Stimulated activated naive CD8-positive, alpha-beta T cell treated with anti-CD3 and anti-CD28 coated beads, Interleukin-15, amount 100 ng/mL, for 72 hours (primary cell): ENCODE measurements at places on chromosomes 4 and X.
A peak's percentile ranks its signal among the peaks of the same experiment; 100 is the strongest.

- DNase-seq: no peak
Measured at GRCh38 chr4:41156574-41156973, 57.8 kb downstream of the APBB2 start.

DNA sequence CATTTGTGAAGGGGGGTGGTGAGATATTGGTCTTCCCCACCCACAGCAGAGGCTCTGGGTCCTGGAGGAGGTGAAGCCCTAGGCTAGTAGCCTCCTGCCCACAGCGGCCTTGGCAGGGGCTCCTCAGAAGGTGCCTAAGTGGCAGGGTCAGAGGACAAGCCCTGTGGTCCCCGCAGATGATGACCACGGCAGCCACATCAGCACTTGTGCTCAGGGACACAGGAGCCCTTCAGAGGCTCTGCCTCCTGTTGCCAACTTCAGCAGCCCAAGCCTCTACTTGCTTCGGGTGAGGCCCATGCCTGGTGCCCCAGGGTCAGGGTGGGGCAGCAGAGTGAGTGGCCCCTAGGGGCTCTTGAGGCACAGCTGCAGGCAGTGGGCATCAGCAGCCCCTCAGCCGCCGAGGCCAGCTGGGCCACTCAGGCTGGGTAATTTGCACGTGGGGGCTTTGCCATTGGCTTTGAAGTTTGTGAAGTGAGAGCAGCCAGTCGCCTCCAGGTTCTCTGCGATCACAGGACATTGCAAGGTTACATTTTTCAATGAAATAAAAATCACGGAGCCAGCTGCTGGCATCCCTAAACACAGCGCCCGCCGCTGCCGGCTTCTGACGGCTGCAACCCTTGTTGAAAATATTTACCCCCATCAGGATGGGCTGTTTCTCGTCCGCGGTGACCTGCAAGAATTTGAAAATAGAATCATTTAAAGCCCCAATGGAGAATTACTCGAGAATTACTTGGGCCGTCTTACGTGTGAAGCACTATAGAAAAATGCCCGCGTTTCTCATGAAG, 108.5 kb downstream of the HMX1 start:
- no peak for DNase-seq

DNA sequence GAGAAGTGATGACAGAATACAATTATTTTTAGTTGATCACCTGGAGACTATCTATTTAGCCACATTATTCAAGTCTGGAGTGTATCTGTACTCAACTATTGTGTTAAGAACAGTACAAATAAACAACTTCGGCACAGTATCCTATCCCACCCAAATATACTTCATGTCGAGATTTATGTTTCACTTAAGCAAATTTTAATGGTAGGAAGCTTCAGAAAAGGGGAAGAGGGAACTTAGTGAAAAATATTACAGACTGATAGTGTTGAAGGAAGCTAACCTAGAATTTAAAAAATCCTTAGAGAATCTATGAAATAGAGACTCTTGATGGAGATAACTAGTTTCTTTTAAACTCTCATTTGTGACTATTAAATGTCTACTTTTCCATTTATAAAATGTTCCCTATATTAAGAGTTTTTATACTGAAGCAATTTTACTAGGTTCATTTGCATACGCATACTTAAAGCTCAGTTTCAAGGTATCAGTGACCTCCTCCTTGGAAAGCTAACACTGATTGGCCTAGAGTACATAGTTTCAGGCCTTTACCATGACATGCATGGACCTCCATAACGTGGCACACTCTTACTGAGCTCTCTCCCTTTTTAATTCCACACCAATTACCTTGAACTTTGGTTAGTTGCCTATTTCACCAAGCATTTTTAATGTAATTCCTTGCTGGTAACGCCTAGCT, 197.7 kb downstream of the CAMK2D start:
- no peak for DNase-seq

GRCh38 chr4:6889101-6889735, 20.4 kb upstream of the TBC1D14 start:
- DNase-seq: no peak

- DNase-seq: no peak
Measured at GRCh38 chrX:130770615-130771014, 132.4 kb downstream of the ENOX2 start.

DNA sequence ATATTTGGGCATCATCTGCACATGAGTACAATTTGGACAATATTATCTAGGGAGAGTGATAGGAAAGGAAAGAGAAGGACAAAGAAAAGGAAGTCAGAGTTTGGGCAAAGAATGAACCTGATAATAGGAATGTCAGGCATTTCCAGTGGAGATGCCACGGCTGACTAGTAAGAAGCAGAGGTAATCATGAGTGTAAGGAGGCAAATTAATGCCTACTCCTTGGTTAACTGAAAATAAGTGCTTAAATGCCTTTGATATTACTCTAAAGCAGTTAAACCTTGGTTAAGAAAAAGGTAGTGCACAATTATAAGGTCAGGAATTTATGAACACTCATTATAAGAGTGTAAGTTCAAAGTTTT, 99.2 kb upstream of the DDIT4L start:
- DNase-seq: no peak

GRCh38 chrX:32137525-32137924, 1065.7 kb upstream of the FTHL17 start:
- no peak for DNase-seq

- no peak for DNase-seq
Measured at GRCh38 chr4:144575181-144575580, 70.8 kb upstream of the HHIP start.

DNA sequence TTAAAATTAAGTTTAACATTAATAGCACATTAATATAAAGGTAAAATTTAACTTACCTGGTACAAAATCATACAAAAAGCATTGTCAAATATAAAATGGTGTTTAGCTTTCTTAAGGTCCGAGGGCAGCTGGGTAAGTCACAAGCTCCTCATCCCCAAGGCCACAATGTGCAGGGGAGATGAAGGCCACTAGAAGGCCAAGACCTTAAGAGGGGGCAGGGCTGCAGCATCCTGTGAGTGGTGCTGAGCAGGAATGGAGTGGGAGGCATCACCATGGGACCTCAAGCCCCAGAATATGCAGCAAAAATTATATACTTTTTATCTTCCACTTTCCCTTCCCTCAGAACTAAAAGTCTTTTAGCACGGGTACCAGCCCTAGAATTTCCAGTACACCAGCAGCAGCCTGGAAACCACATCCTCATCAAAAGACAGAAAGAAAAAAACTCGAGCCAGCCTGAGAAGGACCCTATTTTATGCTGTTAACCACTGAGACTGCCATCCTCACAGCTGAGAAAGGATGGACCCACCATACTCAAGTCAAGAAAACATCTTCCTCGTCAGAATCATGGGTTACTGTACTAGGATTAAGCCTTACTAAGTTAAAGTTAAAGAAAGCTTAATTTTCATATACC, 13.0 kb upstream of the RHOXF2 start:
- peak; percentile 12 for DNase-seq

- DNase-seq: no peak
Measured at GRCh38 chr4:5881340-5881739, 11.5 kb downstream of the CRMP1 start.
